Hepatic stellate cell (primary cell): ENCODE measurements at places on chromosomes 2 and 18.

GRCh38 chr2:121189011-121189410 lies 96.0 kb downstream of the TFCP2L1 start:
- DNase-seq, result no peak

DNA sequence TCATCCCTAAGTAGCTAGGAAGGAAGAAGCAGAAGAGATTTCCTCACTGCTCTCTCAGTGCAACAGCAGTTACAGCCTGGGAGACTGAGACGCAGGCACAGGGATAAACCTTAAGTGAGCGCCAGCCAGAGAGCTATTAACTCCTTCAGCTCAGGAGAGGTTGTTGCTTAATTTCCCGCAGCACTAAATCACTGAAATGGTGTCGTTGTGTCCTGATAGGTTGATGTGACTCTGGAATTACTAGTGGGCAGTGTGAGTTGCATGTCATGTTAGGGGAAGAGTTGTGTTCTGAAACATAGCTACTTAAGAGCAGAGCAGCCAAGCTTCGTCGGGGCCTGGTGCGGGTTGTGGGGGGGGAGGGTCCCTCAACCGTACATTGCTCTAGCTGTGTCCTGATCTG lies 225.8 kb downstream of the NAPG start:
- no peak for DNase-seq

DNA sequence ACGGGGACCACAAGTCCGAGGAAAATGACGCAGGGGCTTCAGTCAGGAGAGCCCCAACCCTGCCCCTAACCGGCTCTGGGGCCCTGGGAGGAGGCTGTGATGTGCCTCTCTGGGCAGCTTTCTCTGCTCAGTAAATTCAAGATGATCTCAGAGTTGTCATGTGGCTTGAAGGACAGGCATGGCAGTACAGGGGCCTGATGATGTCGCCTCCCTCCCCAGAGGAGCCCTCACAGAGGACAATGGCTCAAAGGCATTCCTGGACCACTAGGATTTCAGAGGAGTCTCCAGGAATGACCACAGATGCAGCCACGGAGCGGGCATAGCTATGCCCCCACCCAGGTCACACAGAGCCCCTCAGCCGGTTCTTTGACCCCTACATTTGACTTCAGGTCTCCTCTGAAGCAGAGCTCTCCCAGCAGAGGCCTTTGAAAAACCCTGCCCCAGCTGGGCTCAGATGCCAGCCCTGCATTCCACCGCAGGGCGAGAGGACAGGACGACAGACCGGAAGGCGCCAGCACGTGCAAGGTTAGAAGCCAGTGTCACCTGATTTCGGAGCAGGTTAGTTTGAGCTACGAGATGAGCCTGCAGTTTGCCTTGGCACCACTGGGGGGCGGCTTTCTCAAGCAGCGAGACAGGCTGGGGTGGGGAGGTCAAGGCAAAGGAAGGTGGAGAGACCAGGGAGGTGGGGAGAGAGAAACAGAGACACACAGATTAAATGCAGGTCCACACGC lies 39.2 kb downstream of the BIN1 start:
- DNase-seq, result peak; percentile 75

- no peak for DNase-seq
Measured at GRCh38 chr18:30957066-30957465, 85.5 kb downstream of the DSC3 start.

GRCh38 chr18:65255417-65255816 lies 495.4 kb upstream of the CDH7 start:
- DNase-seq, result no peak
